ENCODE measurements at places on chromosomes 4 and X.

DNA sequence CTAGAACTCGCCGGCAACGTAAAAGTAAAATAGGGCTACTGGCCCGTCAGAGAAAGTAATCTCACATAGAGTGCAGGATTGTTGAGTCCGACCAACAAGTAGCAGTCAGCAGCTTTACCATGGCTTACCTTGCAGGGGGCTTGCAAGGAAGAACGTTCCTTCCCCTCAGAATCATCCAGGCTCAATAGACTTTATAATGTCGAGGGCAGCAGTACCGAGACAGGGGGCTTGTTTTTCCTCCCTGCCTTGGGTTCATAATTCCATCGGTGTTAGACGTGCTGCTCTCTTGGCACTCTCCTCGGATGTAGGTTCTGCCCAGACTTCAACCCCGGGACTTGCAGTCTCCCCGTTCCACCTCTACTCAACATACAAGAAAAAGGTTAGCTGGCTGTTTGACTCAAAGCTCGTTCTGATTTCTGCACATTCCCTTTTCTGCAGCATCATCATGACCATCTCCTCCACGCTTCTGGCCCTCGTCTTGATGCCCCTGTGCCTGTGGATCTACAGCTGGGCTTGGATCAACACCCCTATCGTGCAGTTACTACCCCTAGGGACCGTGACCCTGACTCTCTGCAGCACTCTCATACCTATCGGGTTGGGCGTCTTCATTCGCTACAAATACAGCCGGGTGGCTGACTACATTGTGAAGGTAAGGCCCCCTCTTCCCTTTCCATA, 1.5 kb downstream of the SLC10A4 start:
- no peak for DNase-seq

DNA sequence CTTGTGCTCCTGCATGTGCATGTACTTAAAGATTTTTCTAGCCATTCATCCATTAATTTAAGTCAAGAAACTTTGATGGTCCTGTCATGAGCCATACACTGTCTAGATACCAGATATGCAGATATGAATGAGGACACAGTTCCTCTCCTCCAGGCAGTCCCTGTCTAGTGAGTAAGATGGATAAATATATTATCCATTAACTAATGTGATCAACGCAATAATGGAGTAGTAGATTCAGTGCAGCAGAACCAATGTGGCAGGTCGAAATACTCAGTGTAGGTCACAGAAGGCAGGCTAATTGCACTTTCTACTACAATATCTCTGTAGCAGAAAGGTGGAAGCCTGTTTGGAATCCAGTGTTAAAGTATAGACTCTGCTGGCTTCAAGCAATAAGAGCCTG, 112.5 kb downstream of the PCDH7 start:
- no peak for DNase-seq

DNA sequence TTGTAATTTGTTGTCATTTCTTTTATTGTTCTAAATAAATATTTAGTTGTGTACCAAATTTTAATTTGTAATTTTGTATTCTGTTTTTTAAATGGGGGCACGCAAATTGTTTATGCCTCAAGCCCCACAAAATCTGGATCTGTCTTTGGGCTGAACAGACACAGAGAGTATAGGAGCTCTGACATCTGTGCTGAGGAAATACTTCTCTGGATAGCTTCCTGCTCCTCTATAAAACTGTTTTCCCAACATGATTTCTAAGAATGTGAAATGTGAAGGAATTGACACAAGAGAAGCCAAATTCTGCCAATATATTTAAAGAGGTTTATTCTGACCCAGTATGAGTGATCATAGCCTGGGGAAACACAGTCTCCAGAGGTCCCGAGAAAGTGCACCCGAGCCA, 93.0 kb downstream of the IL13RA2 start:
- DNase-seq, result no peak

- no peak for DNase-seq
Observed at GRCh38 chr4:60531776-60532379, 668.2 kb upstream of the ADGRL3 start.

DNA sequence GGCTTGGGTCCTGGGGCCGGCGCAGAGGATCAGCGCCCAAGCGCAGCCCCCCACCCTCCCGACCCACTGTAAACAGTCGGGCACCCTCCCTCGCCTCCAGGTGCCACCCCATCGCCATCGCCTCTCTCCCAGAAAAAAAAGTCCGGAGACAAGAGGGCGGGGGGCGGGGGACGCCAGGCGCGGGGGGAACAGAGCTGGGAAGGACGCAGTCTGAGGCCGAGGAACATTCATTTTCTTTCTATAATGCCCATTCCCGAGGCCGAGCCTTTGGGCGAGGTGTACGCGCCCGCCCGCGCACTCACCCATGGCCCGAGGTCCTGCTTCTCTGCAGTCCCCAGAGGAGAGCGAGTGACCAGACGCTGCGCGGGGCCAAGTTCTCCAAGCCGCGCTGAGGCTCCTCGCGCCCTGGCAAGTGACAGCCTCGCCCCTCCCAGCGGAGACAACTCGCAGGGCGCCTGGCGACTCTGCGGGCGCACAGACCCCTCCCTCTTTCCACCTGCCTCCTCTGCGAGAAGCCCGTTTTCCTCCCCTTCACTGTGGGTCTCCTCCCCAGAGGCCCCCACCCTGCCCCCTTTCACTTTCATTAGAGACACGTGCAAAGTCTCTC, 63.5 kb upstream of the WDR17 start:
- DNase-seq, result peak; percentile 0

- DNase-seq, result no peak
Observed at GRCh38 chr4:60992037-60992436, 208.1 kb upstream of the ADGRL3 start.

GRCh38 chrX:129665916-129666644, 11.3 kb upstream of the APLN start:
- DNase-seq, result no peak

DNA sequence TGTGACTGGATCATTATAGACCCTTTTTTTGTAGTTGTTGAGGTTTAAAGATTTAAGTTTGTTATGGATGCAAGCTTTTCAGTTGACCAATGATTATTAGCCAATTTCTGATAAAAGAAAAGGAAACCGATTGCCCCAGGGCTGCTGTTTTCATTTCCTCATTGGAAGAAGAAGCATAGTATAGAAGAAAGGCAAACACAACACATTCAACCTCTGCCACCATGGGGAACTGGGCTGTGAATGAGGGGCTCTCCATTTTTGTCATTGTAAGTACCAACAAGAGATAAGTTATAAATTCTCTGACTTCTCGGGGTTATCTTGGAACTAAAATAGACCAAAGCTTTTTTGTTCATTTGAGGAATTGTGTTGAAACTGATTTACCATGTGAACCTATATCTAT, at the start of gene CYBB:
CYBB (plus strand) TSS at position 203 of the 400 bp plus-strand sequence; CDS start at position 222, 19 bp downstream.
- DNase-seq, result no peak

- peak; percentile 38 for DNase-seq
Observed at GRCh38 chr4:155403886-155404285, 27.1 kb upstream of the MAP9 start.

GRCh38 chrX:153595859-153596857, 2.8 kb downstream of the CCNQ start:
- no peak for DNase-seq

Data from NCI-H146 (cell line).